ENCODE measurements at places on chromosomes 7 and 10.

GRCh38 chr7:159331462-159331861 lies 186.8 kb upstream of the VIPR2 start:
- no peak for DNase-seq

GRCh38 chr10:61175316-61175715 lies 231.3 kb upstream of the RHOBTB1 start:
- peak; percentile 67 for DNase-seq

DNA sequence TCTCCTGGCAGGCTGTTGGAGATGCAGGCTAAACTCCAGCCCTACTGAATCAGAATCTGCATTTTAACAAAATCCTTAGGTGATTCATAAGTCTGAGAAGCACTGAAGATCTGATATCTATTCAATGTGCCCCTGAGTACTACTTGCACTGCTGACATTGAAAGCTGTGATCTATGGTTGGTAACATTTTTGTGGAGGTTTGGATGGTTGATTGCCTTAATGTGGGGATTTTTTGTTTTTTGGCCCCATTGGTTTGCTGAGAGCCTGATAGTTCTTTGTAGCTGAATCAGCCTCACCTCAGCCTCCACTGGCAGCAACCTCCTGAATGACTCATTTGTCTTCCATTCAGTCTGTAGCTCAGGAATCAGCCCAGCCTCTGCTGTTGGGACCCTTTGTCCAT lies 14.7 kb upstream of the LRRN3 start:
- DNase-seq, result no peak

DNA sequence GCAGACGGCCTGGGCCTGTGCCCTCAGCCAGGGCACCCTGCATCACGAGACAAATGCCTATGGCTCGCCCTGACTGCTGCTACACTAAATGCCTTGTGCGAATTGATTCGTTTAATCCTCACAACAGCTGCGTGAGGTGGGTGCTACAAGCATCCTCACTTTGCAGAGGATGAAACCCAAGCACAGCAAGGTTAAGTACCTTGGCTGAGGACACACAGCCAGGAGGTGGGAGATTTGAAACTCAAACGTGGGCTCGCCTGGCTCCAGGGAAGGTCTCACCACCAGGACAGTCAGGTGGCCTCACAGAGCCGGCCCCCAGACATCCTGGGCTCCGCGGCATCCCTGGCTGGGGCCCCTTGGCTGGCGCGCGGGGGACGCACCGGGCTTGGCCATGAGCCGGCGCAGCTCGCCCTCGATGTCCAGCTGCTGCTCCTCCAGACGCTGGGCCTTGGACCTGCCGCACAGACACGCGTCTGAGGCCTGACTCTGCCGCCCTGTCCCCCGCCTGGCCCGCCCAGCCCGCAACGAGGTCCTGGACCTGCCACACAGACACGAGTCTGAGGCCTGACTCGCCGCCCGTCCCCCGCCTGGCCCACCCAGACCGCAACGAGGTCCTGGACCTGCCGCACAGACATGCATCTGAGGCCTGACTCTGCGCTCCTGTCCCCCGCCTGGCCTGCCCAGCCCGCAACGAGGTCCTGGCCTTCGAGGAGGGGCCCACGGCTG lies 22.0 kb downstream of the MICALL2 start:
- no peak for DNase-seq

GRCh38 chr7:1742555-1743303 lies 72.7 kb downstream of the ELFN1 start:
- no peak for DNase-seq

DNA sequence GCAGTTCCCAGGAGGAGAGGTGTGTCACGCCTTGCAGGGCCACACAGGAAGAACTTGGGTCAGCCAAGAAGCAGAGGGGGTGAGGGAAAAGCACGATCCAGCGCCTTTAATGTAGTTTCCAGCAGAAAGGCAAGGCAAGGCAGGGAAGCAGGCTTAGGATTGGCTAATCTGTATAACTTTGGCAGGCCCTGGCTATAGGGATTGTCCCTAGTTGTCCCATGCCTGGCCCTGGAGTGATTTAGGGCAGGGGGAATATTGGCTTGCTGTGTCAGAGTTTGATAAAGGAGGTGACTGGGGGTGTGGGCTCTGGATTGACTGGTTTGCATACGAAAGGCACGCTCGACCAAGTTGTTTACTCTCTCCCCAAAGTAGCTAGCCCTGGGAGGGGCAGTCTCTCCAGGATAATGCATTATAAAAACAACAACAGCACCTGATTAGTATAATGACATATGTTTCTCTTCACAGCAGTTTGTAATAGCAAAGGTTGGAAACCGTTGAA lies 44.5 kb downstream of the RBM28 start:
- DNase-seq, result no peak

GRCh38 chr10:112232670-112233069 lies 49.1 kb upstream of the GPAM start:
- no peak for DNase-seq

- DNase-seq, result peak; percentile 97
Measured at GRCh38 chr7:37031571-37032257, 307.4 kb upstream of the AOAH start.

DNA sequence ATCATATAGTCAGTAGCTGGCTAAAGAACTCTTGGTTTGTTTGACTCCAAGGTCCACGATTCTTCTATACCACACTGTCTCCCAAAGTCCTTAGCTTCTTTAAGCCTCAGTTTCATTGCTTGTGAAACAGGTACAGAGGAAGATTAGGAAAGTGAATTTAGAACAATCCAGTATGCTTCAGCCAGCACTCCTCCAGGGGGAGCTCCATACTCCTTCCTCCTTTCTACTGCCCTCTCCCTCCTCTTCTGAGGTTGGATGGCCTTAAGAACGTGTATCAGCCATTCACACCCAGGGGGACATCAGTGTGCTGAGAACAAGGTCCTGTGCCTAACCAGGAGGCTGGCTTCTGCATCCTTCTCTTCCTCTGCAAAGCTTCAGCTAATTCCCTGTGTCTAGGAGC lies 54.8 kb upstream of the CALD1 start:
- no peak for DNase-seq

GRCh38 chr7:102291056-102291915 lies 4.6 kb downstream of the SH2B2 start:
- DNase-seq, result no peak

GRCh38 chr7:125061-125475 lies 67.3 kb upstream of the FAM20C start:
- no peak for DNase-seq

DNA sequence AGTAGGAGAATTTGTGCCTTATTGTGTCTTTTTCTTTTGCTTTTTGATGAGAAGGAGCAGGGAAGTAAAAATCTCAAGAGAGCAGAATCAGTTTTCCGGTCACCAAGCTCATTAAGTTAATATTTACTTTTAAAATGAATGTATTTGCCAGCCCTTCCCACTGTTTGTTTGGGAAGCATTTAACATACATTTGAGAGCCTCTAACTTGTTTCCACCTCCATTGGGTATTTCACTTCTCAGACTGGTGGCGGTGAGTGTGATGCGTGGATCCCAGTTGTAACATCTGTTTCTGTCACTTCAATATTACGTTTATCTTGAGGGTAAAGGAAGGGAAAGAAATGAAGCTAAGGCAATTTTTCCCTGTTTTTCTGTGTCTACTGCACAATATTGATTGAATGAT lies 22.8 kb downstream of the CDK14 start:
- DNase-seq, result no peak

Data from AG09309 (cell line).